ENCODE measurements at places on chromosomes 3 and 15.

DNA sequence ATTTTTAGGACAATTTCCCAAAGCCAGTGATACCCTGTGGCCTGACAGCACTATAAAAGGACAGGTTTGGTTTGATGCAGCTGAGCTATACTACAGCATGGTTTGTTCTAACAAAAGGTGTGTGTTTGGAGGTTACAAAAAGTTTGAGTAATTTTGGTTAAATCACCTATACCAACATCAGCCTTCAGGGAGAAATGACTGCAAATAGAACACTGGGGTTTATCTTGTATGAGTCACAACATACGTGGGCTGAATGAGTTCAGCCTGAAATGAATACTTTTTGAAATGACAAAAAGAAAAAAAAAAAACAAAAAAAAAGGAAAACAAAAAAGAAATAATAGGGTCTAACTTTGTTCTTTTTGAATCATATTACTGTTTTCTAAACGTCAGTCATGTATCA lies 345.7 kb downstream of the CNTN3 start:
- peak; percentile 33 for DNase-seq

DNA sequence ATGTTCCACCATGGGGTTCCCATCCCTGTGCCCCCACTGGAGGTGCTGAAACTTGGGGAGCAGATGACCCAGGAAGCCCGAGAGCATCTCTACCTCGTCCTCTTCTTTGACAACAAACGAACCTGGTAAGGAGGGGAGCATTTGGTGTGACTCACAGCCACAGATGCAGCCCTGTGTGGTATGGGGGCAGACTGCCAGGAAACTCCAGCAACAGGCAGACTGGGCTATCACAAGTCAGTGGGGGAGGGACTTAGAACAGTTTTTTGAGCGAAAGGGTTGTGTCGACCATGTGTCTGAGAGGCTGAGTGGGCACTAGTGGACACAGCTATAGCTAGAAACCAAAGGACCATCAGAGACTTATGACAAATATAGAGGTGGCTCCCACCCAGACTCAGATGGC lies 3.4 kb upstream of the OGG1 start:
- peak; percentile 87 for DNase-seq

- DNase-seq: no peak
These were observed 2.8 kb upstream of the DNAH1 start for GRCh38 chr3:52313188-52313773.

GRCh38 chr3:45683417-45684326 lies 5.5 kb upstream of the SACM1L start:
- no peak for DNase-seq

GRCh38 chr3:81666502-81667121 lies 94.8 kb downstream of the GBE1 start:
- DNase-seq: peak; percentile 34

DNA sequence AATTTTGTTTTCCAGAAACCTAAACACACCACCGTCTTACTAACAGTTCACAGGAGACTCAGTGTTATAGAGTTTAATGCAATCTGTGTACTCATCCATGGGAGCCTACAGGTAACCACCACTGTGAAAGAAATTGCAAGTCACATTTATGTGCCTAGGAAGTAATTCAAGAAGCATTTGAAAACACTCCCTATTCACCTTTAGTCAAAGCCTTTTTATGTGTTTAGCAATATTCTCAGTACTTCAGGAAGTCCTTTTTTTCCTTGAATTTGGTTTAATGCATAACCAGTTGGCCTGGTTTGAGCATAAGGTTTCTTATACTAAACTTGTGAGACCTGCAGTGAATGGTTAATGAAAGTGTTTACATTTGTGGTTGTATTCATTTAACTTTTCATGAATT lies 346.1 kb downstream of the CHST2 start:
- no peak for DNase-seq

DNA sequence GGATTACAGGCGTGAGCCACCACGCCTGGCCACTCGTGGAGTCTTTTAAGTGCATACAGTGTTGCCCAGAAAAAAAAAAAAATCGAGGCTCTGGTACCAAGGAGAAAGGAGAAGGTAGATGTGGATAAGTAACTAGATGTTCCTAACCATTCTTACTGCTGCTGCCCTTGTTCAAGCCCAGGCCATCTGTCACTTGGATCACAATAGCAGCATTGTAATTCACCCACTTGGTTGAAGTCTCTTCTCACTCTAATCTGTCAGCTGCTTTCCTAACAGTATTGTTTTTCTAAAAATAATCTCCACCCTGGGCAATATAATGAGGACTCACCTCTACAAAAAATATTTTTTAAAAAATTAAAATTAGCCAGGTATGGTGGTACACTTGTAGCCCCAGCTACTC lies 58.0 kb upstream of the CRTC3 start:
- no peak for DNase-seq

- DNase-seq: no peak
These were observed 76.1 kb upstream of the PHLDB2 start for GRCh38 chr3:111782943-111783342.

DNA sequence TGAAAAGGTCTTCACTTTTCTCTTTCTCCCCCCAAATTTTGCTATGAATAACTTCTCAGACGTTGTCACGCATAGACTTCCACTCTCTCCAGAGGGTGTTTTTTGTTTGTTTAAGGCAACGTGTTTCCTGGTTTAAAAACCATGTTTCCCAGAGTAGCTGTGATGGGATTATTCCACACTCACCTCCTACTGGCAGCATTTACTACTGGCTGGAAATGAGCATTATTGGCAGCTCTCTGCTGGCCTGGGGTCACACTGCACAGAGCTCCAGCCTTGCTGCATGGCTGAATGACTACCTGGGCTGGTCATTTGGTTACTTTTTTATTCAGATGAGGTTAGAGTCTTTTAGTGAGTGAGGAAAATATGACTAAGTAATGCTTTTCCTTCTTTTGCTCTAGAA lies 65.2 kb downstream of the RARB start:
- DNase-seq: no peak

DNA sequence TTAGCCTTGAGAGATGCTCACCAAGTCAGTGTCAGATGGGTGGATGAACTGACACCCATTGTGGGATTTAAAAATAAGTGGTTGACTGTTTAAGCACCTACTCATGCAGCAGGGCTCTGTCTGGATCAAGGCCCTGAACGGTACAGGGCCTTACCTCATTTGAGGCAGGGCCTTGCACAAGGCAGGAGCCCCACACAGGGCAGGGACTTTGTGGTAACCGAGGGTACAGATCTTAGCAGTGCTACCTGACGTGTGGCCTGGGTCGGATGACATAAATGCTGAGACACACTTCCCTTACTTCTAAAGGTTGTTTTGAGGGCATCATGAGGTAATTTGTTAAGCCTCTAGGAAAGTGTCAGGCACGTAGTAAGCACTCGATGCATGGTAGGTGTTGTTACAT lies 59.5 kb upstream of the PLXNA1 start:
- no peak for DNase-seq

DNA sequence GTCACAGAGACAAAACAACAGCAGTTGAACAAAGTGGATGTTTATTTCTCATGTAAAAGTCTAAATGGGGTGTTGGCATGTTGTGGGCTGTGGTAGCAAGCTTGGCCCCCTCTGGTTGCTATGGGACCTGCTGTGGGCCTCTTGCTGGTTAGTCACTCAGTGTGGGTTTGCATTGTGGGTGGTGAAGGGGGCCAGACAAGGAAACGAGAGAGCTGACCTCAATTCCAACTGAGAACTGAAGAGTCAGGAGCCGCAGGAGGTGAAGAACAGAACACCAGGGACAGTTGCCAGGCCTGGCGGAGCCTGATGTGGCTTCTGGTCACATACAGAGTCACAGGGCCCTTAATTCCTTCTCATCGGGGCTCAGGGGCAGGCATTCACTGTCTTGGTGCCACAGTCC lies 1.9 kb upstream of the ADPGK start:
- DNase-seq: peak; percentile 83

GRCh38 chr3:187677604-187678003 lies 7.4 kb upstream of the SST start:
- DNase-seq: peak; percentile 39

DNA sequence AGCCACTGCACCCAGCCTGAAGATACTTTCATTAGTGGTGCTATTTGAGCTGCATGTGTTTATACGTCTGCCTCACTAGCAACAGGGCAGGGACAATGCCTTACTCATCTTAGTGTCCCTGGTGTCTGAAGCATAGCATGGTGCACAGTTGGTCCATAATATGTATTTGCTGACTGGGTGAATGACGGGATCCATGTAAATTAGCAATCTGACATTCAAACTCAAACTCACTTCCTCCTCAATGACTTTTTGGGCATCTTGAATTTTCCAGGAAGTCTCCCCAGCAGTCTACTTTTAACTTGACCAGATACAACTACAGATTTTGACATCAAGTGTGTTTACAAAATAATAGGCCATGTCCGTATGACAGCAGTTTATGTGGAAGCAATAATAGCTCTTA lies 3.0 kb upstream of the LDHAL6B start:
- DNase-seq: no peak

DNA sequence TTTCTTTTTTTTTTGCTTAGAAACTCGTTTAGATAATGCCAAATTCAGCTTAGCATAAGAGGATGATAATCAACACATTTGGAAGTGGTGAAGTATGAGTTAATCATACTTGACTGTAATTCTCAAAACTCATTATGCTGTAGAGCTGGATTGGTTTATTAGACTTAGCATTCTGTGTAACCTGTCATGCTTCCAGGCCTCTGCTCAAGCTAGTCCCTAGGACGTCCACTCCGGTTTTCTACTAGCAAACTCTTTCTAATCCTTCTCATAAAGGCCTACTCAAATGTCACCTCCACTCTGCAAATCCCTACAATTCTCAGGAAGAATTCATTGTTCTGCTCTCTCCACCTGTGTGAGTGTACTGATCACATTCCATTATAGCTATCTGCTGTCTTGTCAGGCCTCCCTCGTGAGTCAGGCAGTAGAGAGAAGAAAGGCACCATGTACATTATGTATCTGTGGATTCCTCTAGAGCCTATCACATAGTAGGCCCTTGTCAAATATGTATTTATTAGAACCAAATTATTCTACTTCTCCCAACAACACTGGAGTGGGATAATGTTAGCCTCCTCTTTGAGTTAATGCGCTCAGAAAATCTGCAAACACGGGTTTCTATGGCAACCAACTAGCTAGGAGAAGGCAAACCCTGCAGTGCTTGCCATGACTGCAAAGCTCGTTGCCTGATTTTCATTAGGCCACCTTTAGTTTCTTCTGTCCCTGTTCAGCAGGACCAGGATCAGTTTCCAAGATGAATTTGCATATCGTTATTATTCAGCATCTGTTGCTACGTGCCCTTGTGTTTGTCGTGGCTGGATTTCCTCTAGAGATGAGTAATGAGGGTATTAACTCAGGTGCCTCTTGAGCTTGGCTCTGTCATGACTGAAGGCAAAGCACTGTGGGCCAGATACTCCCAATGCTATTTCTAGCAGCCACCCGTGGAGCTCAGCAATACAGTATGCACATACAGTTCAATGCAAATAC lies 30.7 kb downstream of the ATP13A5 start:
- no peak for DNase-seq

GRCh38 chr15:20643829-20644425 lies 102.3 kb upstream of the GOLGA6L6 start:
- DNase-seq: no peak

DNA sequence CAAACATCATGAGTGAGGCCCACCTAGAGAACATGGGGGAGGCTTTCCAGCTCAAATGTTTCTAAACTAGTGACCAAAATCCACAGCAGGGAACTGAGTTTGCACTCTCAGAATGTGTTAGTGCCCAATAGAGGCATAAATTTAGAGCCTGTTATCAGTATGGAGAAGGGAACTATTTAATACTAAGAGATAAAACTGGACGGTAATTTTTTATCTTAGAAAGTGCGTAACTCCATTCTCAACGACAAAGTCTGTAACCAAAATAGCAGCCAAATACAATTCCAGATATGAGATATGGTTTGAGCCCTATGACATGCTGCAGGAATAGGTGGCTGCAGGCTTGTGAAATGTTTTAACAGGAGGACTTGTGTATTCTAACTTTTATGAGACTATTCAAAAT lies 3.5 kb downstream of the B3GALNT1 start:
- DNase-seq: no peak

DNA sequence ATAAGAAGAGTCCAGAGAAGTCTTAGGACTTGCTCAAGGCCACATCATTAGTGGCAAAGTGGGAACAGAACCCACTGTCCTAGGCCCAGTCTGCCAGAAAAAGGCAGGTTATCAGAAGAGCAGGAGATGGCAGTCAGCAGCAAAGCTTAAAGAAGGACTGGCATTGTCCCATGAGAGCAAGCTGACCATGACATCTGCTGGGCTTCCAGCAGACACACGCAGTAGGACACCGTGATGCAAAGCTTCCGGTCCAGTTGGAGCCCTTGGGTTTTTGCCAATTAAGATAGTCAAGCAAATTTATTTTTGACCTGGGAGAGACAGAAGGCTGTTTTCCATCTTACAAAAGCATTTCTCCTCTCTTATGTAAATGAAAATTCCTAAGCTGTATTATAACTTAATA lies 42.1 kb downstream of the ZBTB38 start:
- no peak for DNase-seq

- DNase-seq: no peak
These were observed 125.5 kb downstream of the MITF start for GRCh38 chr3:69864766-69865165.

GRCh38 chr3:36906504-36907149 lies 38.2 kb downstream of the TRANK1 start:
- DNase-seq: peak; percentile 38

- no peak for DNase-seq
These were observed 251.0 kb downstream of the KCNH8 start for GRCh38 chr3:19399356-19399755.

DNA sequence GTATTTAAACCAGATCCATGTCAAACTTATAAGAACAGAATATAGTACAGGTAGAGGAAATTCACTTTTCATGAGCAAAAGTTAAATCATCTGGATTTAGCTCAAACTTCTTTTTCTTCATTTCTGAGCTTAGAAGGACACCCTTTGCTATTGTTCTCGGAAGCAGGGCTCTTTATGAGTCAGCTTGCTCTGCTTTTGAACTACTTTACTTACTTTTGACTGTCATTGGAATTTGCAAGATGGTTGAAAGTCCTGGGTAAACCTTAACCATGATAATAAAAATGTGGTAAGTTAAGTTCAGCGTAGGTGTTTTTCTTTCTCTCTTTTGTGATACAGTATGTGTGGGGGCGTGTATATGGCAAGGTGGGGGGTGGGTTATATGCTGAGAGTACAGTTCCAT lies 312.7 kb upstream of the DPH6 start:
- no peak for DNase-seq

- peak; percentile 54 for DNase-seq
These were observed 134.0 kb upstream of the THRB start for GRCh38 chr3:24628523-24629258.

DNA sequence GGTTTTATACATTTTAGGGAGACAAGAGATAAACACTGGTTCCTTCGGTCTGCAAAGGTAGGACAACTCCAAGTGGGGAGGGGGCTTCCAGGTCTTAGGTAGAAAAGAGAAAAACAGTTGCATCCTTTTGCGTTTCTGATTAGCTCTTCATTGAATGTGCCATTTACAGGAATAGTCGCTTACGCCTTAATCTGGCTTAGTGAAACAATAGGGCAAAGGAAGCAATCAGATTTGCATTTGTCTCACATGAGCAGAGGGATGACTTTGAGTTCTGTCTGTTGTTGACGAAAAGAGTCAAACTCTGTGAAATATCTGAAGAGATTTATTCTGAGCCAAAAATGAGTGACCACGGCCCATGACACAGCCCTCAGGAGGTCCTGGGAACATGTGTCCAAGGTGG lies 166.0 kb upstream of the ATP10A start:
- no peak for DNase-seq

- no peak for DNase-seq
These were observed 248.2 kb upstream of the GPR149 start for GRCh38 chr3:154678041-154678654.
